Stimulated activated CD4-positive, alpha-beta T cell treated with anti-CD3 and anti-CD28 coated beads, Interleukin-2, amount 100 ng/mL, for 48 hours (primary cell): ENCODE measurements at places on chromosomes 3 and 15.

GRCh38 chr3:59442046-59442445, 392.2 kb upstream of the CFAP20DC start:
- no peak for DNase-seq

DNA sequence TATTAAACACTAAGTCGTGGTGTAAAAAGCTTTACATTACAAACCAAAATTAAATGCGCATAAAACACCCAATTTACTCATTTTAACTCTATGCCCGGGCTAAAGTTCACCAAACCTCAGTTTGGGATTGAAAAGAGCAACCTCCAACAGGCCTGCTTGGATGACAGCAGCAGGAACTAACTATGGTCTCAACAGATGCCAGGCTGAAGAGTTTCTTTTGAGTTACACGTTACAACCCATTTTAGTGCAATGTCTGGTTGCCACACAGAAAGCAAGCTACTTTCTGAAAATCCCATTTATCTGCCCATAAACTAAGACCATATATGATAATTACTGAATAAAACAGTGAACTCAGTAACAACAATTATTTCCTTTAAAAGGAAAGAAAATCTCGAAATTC, 2.2 kb downstream of the SATB1 start:
- DNase-seq: no peak

- no peak for DNase-seq
Observed at GRCh38 chr15:46213551-46213950, 578.7 kb downstream of the SQOR start.

DNA sequence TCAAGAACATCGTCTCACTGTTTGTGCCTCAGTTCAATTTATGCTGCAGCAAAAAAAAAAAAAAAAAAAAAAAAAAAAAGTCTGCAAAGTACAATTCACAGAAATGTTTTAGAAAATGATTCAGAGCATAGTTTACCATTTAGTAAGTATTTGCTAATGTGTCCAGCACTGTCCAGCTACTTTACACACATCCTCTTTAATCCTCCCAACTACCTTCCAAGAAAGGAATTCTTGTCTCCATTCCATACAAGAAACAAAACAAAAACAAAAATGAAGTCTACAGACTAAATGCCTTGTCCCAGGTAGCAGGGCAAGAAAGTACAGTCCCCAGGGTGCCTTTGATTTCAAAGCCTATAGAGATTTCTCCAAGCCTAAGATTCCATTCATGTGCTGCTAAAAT, 38.9 kb upstream of the SNTN start:
- DNase-seq: no peak

DNA sequence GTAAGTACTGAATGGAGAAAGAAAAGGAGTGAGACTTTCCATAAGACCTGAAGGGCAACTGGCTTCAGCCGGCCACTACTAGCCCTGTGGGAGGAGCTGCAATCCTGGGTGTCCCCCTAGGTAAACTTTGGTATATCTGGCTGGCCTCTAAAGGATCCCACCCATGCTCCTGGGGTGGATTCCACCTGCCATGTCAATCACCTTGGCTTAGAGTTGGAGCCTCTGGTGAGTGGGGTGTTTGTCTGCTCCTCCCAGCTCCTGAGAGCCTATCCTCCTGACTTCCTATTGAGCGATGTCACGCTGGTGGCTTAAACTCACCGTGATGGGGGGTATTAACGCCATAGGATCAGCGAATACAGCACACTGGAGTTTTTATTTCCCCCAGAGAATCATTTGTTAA, 2.6 kb downstream of the SPTBN5 start:
- no peak for DNase-seq

- DNase-seq: no peak
Observed at GRCh38 chr3:35663471-35663870, 24.1 kb downstream of the ARPP21 start.

- DNase-seq: no peak
Observed at GRCh38 chr3:192916371-192917027, 1.2 kb downstream of the MB21D2 start.

DNA sequence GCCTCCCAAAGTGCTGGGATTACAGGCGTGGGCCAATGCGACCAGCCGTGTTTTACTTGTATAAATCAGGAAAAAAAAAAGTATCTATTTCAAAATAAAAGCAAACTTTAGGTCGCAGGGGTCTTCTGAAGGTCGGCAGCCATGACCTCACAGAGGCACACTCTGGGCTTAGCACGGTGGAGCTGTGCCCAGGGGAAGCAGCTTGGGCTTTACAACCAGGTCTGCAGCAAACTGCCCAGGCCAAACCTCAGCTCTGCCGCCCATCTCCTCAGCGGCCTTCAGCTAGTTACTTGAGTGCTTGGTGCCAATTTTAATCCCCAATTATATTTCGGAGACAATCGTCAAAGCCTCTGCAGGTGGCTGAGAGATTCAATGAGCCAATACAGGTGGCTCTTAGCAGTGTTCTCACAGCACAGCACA, 30.1 kb downstream of the ZDHHC19 start:
- no peak for DNase-seq

GRCh38 chr15:98402486-98402885, 245.9 kb upstream of the IGF1R start:
- no peak for DNase-seq

DNA sequence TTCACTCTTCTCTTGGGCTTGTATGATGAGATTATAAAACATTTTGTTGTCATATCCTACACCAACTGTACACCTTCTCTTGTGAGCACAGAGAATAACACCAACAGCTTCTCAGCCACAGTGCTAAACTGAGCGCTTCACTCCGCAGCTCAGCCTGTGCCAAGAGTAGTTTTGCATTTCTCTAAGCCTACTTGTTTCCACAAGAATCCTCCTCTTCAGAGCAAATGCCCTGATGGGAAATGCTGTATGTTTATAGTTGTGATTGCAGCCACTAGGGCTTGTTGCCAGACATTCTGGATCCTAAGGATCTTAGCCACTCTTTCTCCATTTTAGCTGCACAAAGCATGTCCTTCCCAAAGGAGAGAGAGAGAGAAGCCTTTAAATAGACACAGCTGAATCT, 138.8 kb upstream of the PLXND1 start:
- DNase-seq: no peak

DNA sequence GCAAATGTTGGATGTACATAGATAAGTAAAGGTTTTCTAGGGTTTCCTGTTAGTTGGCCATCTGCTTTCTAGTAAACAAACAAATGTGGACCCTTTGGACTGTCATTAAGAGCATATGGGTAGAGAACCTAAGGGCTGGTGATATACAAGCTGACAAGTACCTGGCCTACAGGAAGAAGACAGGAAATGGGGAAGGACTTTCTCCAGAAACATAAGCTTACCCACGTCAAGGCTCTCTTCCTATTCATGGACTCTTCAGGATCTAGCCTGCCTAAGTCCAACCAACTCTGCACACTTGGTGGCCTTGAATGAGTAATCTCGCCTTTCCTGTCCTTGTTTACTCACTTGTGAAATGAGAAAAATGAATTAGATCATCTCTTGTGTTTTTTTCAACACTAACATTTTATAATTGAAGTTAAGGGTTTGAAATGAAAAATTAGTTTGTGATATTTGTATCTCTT, 22.2 kb upstream of the GOLIM4 start:
- DNase-seq: no peak

- DNase-seq: no peak
Observed at GRCh38 chr3:3842356-3842755, 43.1 kb downstream of the LRRN1 start.

DNA sequence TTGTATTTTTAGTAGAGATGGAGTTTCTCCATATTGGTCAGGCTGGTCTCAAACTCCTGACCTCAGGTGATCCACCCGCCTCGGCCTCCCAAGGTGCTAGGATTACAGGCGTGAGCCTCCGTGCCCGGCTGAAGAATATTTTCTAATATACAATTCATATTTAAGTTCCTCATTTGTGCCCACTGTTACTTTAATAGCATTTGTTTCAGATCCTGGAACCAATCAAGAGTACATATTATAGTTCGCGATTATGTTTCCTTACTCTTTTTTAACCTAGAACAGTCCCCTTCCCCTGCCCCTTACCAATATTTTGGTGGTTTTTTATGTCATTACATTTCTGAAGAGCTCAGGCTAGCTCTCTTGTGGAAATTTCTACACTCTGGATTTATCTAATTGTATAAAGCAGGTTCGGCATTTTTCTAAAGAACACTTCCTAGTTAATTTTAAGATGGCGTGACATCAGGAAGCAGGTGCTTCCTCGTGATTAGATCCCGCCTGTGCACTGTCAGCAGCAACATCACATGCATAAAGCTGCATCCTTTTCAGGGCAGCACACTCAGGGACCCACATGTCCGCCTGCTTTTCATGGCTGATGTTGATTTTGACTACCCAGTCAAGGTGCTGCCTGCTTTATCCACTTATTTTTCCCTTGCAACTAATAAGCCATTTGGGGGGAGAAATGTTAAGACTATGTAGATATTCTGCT, 88.7 kb upstream of the EPHB3 start:
- DNase-seq: no peak

- no peak for DNase-seq
Observed at GRCh38 chr15:47136236-47136635, 581.1 kb upstream of the SEMA6D start.

DNA sequence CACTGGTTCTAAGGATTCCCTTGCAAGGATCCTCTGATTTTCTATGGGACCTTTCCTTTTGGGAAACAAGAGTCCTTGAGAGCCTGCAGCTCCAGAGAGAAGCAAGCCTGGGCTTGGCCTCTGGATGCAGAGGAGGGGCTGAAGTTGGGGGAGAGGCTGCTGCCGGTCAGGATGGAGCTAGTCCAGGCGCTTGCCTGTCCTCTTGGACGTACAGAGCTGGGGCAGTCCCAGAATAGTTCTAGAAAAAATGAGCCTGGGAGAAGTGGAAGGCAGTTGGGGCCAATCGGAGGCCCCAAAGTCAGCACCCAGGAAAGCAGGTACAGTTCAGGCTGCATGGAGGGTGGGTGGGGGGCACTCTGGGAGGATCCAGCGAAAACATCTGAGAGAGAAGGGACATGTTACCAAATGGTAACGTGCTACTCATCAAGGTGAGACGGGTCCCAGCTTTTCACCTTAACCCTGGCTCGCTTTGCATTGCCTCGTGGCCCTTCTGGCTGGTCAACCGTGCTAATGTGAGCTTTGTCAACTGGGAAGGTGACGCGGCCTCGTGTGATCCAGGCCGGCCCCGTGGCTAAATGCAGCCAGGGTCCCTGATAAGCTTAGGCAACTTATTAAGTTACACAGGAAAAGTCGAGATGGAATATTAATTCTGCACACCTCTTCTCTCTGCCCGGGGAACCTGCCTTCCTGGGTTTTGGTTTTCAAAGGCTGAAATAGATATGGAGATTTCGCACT, 38.7 kb upstream of the MAGEF1 start:
- no peak for DNase-seq

GRCh38 chr3:184306341-184306972, 7.4 kb downstream of the PSMD2 start:
- no peak for DNase-seq

DNA sequence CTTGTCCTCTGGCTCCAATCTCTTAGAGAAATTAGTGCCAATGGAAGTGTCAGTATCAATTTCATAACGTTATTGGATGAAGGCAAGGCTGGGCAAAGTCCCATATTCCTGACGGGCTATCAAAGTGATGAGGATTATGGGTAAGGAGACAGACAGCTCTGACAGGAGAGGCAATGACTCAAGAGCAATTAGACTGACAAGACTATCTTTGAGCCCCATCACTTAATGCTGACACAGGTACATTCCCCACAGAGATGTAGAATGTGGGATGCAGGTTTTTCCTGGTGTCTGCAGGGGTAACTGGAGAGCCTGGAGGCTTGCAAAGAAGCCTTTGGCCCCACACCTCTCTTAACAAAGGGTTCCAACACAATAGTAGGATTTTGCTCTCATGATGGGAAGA, 208.3 kb downstream of the NTRK3 start:
- DNase-seq: no peak

DNA sequence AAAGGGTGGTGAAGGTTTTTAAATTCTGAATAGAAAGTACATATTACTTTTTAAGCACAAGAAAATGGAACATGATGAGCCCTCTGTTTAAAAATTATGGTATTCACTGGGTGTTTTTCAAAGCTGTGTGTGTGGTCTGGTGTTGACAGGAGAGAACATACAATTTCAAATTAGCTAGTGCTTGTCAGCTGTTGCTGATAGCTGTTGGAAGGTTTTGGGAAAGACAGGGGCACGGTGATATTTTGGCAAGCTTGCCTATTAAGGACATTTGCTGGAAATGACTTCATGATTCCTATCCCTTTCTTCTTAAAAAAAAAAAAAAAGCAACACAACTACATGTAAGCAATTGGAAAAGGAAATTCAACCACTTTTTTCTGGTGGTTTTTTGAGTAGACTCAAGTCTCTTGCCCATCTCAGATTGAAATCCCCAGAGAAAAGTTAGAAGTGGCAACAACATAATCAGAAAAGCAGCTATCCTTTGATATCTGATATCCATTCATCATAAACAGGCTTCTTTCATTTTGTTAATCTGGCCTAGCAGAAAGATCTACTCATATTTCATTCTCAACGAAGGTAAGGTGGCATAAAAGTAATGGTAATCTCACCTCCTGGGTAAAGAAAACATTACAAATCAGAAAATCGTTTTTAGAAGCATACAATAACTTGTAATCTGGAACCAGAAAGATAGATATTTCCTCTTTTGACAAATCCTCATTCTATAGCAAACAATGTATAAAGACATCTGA, 130.0 kb downstream of the RBMS3 start:
- no peak for DNase-seq

DNA sequence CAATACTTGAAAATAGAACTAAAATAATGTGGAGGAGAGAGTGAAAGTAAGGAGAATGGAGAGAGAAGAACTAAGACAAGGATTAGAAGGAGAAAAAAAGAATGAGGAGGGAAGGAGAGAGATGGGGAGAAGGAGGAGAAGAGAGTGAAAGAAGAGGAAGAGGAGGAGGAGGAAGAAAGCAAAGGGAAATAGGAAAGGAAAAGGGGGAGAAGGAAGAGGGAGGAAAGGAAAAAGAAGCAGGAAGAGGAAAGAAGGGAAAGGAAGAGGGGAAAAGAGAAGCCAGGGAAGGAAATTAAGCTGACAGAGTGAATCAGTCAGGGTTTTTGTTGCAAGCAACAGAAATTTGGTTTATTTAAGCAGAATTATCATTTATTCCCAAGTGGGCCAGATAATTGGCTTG, 241.7 kb upstream of the P2RY1 start:
- DNase-seq: no peak

GRCh38 chr3:36405190-36405589, 24.9 kb downstream of the STAC start:
- DNase-seq: no peak

- no peak for DNase-seq
Observed at GRCh38 chr15:98433346-98433745, 215.0 kb upstream of the IGF1R start.

DNA sequence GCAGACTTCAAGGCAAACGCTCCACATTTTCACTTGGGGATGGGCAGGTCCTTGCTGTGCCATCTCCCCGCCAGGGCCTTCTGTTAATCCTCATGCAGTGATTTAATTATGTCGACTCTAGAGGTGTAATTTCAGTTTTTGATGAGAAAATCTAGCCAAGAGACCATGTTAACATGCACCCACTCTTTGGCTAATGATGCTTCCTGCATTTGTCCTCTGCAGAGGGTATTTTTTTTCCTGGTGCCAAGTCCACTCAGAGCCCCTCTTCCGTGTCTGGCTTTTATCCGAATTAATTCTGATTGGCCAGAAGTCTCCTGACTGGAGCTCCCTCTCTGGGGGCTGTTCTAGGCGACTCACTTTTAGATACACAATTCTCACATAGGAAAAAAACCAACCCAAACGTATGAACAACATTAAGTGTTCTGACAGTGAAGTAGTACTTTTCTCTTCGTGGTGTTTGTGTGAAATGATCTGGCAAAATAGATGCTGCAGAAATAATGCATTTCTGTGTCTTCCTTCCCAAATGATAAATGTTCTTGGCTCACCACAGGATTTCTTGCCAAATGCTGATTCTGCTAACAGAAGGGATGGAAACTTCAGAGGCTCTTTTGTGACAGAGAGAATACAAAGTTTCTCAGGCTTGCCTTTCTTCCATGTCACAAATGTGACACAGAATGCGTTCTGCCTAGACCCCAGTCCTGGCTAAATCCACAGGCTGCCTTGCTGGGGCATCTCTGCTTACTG, 190.0 kb downstream of the CACNA2D3 start:
- no peak for DNase-seq
